Naive thymus-derived CD8-positive, alpha-beta T cell (primary cell): ENCODE measurements at places on chromosomes 1 and 21.

DNA sequence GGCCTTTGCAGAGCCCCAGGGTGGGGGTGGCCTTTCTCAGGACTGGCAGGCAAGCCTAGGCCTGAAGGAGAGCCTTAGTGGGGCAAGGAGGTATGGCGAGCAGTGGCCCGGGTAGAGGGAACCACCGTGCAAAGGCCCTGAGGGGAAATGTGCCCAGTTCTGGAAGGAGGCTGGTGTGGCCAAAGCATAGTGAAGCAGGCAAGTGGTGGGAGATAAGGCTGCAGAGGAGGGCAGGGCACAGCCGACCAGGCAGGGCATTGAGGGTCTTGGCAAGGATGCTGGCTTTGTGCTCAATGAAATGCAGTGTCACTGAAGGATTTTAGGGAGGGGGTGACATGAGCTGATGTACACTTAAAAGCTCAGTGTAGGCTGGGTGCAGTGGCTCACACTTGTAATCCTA is 22.8 kb downstream of the MROH7 start:
- DNase-seq, result no peak

GRCh38 chr1:234606784-234607108 is 3.2 kb downstream of the IRF2BP2 start:
- no peak for DNase-seq

DNA sequence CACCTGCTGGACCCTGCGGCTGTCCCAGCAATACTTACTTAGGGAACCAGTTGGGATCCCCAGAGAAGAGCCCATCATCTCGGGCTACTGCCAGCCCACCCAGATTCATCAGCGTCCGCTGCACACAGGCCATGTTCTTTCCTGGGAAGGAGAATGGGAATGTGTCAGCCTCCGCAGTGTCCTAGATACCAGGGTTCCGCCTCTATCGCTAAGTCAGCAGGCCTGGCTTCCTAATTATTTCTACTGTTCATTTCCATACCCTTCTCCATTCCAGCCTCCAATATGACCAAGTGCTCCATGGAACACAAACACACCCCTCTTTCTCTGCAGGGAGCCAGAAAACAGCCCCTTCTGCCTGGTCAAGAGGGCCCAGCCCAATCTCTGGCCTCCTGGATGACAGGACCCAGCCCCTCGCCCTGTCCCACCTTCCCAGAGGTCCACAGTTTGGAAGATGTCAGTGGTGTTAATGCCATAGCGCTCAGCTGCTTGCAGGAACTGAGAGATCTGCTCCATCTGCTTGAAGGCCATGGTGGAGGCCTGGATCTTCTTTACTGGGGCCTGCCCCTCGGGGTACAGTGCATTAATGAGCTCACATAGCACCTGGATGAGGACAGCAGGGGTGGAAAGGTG is 6.0 kb downstream of the TAGLN2 start:
- DNase-seq, result no peak

- no peak for DNase-seq
Observed at GRCh38 chr1:171833091-171833825, 8.0 kb upstream of the DNM3 start.

GRCh38 chr1:246608616-246609376 is 42.5 kb downstream of the CNST start:
- no peak for DNase-seq

DNA sequence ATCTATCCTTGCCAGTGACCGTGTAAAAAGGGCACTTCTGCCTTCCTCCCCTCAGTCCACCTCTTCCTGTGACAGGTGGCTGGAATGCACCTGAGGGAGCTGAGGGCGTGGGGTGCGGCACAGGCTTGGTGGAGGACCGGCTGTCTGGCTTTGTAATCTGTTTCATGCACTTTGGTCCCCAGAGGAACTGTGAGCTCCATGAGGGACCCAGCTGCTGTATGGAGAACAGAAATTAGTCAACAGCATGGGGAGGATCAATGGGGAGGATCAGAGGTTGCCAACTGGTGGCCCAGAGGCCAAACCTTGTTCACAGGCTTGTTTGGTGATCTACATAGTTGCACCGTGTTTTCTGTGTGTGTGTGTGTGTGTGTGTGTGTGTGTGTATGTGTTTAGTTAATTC is 19.0 kb upstream of the LUZP1 start:
- DNase-seq, result no peak

GRCh38 chr1:29809446-29810120 is 573.3 kb downstream of the PTPRU start:
- no peak for DNase-seq
